ENCODE measurements at places on chromosomes 6 and 20. TPM values are rescaled to one million over a fixed set of nuclear protein-coding genes. Genes with fewer than 3 reads are reported as not detected.
A peak's percentile ranks its signal among the peaks of the same experiment; 100 is the strongest.

DNA sequence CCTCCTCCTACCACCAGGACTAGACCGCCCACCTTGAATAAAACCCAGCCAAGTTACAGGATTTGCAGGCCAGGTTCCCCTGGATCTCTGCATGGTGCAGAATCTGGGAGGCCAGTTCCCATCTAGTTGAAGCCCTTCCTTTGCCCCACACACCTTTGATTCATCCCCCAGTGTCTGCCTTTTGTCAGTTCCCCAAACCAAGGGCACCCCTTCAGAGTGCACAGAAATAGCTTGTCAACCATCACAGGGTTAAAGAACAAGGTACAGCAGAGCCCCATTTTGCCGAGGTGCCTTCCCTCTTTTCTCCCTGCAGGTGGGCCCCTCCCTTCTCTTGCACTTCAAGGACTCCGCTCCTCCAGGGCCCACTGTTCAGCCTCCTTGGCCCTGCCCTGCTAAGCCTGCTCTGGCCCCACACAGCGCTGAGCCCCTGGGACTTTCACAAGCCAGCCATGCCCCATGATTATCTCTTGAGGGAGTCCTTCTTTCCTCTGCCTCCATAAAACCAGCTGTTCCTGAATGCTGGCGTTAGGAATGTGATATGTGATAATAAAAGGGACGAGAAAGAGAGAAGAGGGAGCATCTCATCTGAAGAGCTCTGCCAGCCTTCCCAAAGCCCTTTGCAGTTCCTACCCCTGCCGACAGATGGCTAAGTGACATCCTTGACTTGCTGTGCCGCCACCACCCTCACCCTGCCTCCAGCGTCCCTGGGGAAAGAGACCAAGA is 280.3 kb downstream of the CDC5L start:
- peaks cover 11% of the 10 kb centered on the region for H3K27me3 ChIP-seq
- H3K27ac ChIP-seq, result no peak overlapping the region
- no peaks in the 10 kb centered on the region for H3K36me3 ChIP-seq
- peaks cover 22% of the 10 kb centered on the region for H3K4me1 ChIP-seq
- no peak overlapping the region for H3K4me3 ChIP-seq

DNA sequence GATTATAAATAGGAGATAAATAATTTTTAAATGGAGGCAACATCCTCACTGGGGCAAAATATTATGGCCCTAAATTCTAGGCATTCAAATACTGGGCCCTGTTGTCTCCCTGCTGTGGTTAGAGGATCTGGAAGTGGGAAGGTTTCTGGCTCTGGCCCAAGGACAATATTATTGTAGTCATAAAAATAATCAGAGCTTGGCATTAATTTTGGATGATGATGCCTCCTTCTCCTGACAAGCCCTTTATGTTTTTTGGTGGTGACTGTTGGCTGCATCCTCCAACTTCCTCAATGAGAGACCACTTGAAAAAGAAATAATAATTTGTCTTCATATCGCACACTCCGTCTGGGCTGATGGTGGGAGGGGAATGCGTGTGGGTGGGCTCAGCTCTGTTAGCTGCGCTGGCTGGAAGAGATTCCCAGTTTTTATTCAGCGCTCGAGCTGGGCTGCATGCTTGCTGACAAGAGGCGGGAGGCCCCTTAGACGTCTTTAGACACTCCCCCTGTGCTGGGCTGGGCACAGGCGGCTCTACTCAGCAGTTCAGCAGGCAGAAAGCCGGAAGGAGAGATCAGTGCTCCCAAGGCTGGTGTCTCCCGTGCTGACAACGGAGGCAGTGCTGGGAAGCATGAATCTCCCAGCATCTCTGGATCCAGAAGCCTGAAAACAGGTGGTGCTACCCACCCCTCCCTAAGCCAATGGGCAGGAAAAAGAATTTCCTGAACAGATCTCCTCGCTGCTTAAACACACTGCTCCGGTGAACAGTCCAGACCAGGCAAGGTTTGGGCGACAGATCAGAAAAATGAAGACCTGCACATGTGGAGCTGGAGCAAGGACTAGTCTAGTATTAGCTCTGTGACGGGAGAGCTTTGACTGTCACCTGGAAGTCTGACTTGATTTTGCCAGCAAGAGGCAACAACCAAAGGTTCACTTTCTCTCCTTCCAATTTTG is 97.7 kb downstream of the SYCP2 start:
- peak; percentile 5 for DNase-seq
- no peaks in the 10 kb centered on the region for H3K36me3 ChIP-seq

DNA sequence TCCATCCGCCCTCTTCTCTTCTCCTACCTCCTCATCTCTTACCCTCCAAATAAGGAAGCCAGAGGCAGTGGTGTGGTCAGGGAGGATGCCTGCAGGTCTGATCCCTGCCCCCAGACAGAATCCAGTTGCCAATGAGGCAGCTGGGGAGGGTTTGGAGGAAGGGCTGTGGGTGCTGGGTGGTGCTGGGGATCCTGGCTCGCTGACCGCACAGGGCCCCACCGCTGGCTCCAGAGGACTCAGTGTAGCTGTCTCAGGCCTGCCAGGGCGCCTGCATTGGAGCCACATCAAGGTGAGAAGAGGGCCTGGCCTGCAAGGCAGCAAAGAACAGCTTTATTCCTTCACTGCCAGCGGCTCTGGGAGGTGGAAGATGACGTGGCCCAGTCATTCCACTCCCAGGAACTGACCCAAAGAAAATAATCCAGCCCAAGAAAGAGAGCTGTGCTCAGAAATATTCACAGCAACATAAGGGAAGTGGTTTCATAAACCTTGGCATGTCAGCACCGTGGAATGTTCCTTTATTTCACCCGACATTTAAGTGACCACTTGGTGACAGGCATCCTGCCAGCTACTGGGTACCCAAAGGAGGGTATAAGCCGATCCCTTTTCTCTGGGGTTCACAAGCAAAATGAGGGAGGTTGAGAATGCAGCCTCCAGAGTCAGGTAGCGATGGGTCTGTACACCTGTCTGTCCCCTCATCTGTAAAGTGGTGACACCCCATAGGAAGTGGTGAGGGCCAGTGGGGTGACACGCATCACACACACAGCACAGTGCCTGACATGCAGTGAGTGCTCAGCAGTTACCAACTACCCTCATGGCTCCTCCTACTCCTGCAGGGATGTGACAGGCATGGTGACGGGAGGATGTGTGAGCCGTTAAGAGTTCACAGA is 125.1 kb downstream of the SNX5 start:
- peak; percentile 97 for DNase-seq
- peak overlapping the region; percentile 90 for H3K27ac ChIP-seq
- H3K4me1 ChIP-seq, result peaks cover 24% of the 10 kb centered on the region
- no peaks in the 10 kb centered on the region for H3K27me3 ChIP-seq
- no peak overlapping the region for H3K4me3 ChIP-seq

DNA sequence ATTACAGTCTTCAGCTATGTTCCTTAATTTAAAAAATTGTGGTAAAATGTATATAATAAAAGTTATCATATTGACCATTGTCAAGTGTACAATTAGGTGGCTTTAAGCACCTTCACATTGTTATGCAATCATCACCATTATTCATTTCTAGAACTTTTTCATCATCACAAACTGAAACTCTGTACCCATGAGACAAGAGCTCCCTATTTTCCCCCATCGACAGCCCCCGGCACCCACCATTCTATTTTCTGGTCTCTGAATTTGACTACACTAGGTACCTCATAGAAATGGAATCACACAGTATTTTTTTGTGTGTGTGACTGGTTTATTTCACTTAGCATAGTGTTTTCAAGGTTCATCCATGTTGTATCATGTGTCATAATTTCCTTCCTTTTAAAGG is 39.7 kb upstream of the FYN start:
- no peak overlapping the region for H3K27ac ChIP-seq
- DNase-seq, result no peak
- no peaks in the 10 kb centered on the region for H3K4me1 ChIP-seq
- H3K4me3 ChIP-seq, result no peak overlapping the region

DNA sequence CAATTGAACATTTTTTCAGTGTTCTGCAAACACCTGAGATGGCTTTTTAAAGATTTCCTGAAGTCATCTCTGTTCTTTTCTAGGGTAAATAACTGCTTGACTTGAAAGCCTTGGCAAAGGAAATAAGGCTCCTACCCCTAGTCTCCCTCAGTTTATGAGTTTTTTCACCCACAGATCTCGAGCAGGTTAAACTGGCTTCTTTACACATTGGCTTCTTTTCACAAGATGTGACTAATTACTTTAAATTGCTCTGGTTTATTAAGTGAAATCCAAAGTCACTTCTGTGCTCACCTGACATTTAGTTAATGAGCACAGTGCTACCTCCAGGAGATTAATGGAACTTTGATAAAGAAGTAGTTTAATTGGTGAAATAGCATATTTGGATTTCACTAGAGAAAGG is 33.2 kb downstream of the SOX4 start:
- no peak overlapping the region for H3K4me3 ChIP-seq
- no peaks in the 10 kb centered on the region for H3K27me3 ChIP-seq
- DNase-seq, result no peak
- H3K27ac ChIP-seq, result no peak overlapping the region

- H3K27me3 ChIP-seq, result no peaks in the 10 kb centered on the region
- no peak for DNase-seq
- H3K36me3 ChIP-seq, result no peaks in the 10 kb centered on the region
- no peak overlapping the region for H3K4me3 ChIP-seq
These were observed 101.5 kb upstream of the MARCKS start for GRCh38 chr6:113755449-113756289.

- H3K4me3 ChIP-seq, result peak within 1 kb of the TSS; percentile 75
- no peak within 1 kb of the TSS for H3K27ac ChIP-seq
These were observed at the start of gene ZNF311 for GRCh38 chr6:29005183-29005885. Gene ZNF311, minus strand, starts transcription at chr6:29005315. Its CDS starts 1,361 bp downstream, at chr6:29003954.

STX7 gene
- total RNA-seq, result 26.1 TPM

DNA sequence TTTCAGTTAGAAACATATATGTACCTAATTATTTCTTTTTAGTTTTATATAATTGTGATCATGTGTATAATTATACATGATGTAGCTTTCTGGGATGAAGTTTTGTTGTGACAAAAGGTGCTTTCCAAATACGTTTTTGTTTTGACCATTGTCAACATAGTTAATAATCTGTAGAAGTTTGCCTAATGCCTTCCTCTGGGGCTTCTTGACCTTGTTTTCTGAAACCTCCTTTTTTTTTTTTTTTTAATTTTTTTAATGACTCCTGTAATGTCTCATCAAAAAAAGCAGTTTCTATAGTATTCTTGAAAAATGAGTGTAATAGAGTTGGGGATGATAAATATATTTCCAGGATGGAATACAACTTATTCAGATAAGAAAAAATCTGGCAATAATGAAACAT is 434.7 kb upstream of the SOX4 start:
- DNase-seq, result no peak
- peaks cover 6% of the 10 kb centered on the region for H3K4me1 ChIP-seq
- no peaks in the 10 kb centered on the region for H3K27me3 ChIP-seq
- H3K36me3 ChIP-seq, result no peaks in the 10 kb centered on the region

DNA sequence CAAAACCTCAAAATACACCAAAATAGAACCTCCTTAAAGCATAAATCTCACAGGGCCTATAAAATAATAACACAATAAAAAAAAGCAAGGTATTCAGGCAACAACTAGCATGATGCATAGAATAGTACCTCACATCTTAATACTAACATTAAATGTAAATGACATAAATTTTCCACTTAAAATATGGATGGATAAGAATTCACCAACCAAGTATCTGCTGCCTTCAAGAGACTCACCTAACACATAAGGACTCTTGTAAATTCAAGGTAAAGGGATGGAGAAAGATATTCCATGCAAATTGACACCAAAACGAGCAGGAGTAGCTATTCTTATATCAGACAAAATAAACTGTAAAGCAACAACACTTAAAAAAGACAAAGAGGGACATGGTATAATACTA is 52.2 kb downstream of the PERP start:
- H3K4me3 ChIP-seq, result no peak overlapping the region
- no peak overlapping the region for H3K27ac ChIP-seq
- no peak for DNase-seq
- peaks cover 3% of the 10 kb centered on the region for H3K27me3 ChIP-seq
